ENCODE measurements at places on chromosomes 13 and 19.

GRCh38 chr19:18931316-18932162 is 9.5 kb downstream of the HOMER3 start:
- DNase-seq = no peak

GRCh38 chr19:14916848-14917247 is 24.4 kb upstream of the OR7C2 start:
- no peak for DNase-seq

- DNase-seq = no peak
Observed at GRCh38 chr19:54393381-54393780, 21.9 kb upstream of the TTYH1 start.

- DNase-seq = no peak
Observed at GRCh38 chr13:23685416-23685815, 115.2 kb downstream of the TNFRSF19 start.

- DNase-seq = no peak
Observed at GRCh38 chr13:34411177-34411576, 530.9 kb upstream of the NBEA start.

- DNase-seq = no peak
Observed at GRCh38 chr13:77300176-77301037, 26.5 kb downstream of the MYCBP2 start.

DNA sequence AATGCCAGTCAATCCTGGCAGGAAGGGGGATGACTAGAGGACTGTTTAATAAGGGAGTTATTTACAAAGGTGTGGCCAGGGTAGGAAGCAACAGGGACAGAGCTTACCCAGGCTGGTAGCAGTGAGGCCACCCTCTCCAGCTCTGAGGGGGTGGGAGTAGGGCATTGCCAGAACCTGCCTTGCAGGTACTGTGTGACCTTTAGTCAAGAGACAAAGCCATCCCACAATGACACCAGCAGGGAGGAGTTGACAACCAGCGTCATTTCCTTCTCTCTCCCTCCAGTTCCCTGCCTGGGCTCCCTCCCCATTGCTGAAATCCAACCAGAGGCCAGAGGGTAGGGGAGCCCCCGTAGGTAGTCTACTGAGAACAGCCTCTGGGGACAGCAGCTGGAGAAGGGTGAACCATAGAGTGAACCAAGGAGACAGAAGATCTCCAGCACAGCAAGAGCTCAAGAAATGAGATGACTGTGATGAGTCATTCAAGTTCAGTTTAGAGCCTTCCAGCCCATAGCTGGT is 33.3 kb upstream of the SPATA13 start:
- no peak for DNase-seq

DNA sequence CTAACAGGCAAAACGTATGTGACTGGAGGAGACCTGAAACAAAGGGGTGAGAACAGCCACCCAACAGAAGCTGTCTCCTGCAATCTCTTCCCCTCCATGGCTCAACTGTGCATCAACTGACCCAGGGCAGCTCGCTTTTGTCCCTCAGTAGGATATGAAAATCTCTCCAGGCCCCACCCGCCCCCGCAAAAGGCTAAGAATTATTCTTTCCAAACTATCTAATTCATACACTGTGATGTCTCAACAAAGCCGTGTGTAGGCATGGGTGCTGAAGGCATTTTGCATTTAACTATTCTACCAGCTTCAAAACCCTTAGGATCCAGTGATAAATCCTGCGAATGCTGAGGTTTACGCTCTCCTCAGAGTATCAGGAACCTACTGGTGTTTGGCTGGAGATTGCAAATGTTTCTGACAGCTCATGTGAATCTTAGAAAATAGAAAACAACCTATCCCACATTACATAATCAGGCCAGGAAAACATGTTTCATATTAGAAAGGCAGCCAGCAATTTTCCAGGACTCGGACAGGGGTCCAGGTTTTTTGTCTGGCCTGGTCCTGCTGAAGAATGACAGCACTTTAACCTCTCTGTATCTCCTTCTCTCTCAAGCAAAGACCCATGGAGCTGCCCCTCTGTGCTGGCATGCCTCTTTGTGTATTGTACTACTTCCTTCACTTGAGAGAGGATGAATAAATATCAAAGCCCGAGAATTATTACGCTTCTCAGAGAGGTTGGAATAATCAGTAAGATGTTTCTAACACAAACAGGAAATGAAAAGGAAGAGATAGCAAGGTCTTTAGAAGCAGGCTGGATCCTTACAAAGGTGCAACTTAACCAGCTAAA is 17.3 kb downstream of the DHRS12 start:
- no peak for DNase-seq

GRCh38 chr13:79866436-79866835 is 385.5 kb downstream of the NDFIP2 start:
- no peak for DNase-seq

- DNase-seq = no peak
Observed at GRCh38 chr13:18996221-18996620, 185.4 kb downstream of the TUBA3C start.

GRCh38 chr13:34419755-34420154 is 522.3 kb upstream of the NBEA start:
- DNase-seq = no peak

DNA sequence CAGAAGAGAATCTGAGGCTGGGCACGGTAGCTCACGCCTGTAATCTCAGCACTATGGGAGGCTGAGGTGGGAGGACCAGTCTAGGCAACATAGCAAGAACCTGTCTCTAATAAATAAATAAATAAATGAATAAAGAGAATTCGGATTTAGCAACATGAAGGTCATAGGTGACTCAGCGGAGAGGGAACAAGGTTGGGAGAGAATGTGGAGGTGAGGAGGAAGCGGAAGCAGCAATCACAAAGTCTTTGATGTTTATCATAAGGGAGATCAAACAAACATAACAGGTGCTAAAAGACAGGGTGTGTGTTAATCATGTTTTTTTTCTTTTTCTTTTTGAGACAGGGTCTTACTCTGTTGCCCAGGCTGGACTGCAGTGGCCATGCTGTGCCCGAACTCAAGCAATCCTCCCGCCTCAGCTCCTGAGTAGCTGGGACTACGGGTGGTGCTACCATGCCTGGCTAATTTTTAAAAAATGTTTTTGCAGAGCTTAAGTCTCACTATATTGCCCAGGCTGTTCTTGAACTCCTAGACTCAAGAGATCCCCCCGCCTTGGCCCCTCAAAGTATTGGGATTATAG is 16.3 kb downstream of the PBX4 start:
- DNase-seq = no peak

DNA sequence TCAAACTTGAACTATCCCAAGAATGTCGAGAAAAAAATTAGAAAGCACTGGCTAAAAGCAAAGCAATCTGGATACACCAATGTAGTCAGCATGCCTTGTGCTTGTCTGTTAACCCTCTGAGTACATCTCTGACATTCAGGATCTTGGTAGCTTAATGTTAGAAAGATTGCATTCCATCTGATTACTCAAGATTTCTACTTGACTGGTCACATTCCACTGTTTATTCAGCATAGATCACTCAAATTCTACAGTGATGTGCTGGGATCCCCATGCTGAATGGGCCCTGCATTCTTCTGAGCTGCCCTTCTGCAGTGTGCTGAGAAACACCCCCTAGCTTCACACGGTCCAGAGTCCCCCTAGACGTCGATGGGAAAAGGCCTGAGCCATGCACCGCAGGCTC is 295.4 kb upstream of the MAB21L1 start:
- no peak for DNase-seq

GRCh38 chr13:75319254-75319653 is 162.7 kb downstream of the TBC1D4 start:
- DNase-seq = no peak

DNA sequence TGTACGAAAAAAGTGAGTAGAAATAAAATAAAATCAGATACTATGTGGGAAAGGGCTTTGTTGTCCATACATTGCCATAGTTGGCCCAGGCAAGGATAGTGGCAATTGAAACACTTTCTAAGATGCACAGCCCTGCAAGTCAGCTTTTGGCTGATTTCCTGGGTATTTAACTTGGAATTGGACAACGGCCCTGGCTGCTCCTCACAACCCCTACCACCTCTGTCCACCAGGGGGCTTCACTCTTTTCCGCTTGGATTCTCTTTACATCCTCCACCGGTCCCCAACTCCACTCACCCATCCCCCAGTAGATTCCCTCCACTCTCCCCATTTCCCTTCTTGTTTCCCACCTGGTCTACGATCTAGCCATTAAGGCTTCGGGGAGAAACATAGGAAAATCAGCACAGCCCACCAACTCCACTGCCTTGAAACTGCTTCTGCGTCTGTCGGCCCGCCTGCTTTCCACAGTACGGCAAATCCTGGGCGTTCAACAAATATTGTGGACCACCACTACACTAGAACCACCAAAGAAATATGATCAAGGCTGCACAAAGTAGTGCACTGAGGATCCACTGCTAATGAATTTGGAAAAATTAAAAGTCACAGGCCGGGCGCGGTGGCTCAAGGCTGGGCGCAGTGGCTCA is 48.6 kb upstream of the GTF3A start:
- peak; percentile 28 for DNase-seq

DNA sequence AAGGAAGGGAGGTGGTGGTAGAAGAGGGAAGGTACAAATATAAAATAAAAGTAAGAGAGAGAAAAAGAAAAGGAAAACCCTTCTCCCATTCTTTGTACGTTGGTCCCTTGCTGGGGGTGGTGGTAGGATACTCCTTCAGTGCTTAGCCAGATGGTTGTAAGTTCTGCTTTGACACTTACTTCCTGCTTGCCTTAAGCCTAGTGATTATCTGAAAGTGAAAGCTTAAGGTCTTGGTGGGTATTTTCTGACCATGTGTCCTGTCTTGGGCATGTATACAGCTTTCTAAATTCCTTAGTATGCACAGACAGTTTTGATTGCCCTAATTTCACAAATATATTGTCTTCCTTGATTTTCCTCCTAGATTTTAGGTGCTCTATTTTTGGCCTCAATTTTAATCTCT is 314.8 kb downstream of the PCDH17 start:
- no peak for DNase-seq

GRCh38 chr19:2923510-2923909 is 21.3 kb downstream of the ZNF77 start:
- DNase-seq = no peak

- no peak for DNase-seq
Observed at GRCh38 chr19:812747-813218, 9.0 kb downstream of the PLPPR3 start.

DNA sequence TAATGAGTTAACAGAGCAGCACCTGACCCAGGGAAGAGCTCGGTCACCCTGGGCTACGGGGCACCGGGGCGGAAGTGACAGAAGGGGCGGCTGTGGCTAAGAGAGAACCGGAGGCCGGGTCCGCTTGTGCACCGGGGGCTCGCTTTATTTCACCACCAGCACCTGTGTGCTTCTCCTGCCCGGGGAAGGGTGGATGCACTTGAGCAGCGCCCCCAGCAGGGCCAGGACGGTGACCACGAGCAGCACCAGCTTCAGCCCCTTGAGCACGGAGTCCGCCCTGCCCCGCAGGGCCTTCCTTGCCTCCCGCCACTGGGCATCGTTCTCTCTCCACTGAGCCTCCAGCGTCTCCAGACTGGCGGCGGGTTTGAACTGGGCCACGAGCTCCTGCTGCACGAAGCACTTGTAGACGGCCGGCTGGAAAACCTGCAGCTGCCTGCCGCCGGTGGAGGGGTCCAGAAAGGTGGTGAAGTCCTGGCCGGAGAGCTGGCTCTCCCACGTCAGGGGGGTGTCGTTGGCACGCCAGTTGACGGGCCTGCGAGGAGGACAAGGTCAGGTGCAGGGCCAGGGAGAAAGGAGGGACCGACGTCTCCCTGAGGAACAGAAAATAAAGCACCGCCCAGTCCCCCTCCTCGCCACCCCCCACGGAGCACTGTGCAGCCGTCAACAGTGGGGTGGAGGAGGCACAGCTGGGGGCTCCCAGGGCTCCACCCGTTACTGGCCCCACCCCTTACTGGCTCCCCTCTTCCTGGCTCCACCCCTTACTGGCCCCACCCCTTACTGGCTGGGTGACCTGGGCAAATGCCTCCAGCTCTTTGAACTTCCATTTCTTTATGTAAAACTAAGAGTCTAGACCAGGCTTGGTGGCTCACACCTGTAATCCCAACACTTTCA is 3.6 kb downstream of the FAM187B start:
- DNase-seq = no peak

- DNase-seq = no peak
Observed at GRCh38 chr13:100349594-100349993, 239.0 kb downstream of the GGACT start.

- DNase-seq = no peak
Observed at GRCh38 chr13:43884222-43884621, 4.5 kb downstream of the LACC1 start.

DNA sequence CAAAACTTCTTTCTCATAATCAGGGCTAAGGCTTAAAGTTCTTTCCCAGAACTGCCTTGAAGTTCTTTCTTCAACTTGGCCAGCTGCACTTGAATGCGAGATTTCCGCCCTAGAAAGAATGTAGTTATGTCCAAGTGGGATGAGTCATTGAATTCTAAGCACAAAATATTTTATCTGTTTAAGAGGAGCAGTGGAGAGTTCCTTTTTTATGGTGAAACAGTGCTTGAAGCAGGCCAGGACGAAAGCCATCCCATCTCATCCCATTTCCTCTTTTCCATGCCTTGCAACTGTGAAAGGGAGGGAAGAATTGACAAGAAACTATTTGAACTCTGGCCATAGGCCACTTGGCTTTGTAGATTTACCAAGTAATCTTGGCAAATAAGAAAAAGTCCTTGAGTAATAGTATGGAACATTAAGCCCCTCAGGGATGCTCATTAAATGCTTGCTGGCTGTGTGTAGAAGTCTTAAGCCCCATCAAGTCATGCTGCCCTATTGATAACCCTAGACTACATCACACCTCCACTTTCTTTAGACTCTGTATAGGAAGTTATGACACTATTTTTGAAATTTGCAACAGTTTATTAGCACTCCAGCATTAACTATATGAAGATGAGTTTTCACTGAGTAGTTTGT is 174.5 kb downstream of the KCTD12 start:
- DNase-seq = no peak

GRCh38 chr13:114296902-114297301 is 15.5 kb downstream of the UPF3A start:
- no peak for DNase-seq

GRCh38 chr19:48123907-48124651 is 13.5 kb upstream of the PLA2G4C start:
- DNase-seq = no peak

- DNase-seq = no peak
Observed at GRCh38 chr13:53301449-53301848, 272.8 kb downstream of the OLFM4 start.

GRCh38 chr13:110392510-110393240 is 85.6 kb downstream of the COL4A2 start:
- no peak for DNase-seq

GRCh38 chr19:44767295-44768180 is 10.2 kb upstream of the CBLC start:
- DNase-seq = no peak

- no peak for DNase-seq
Observed at GRCh38 chr13:95793018-95793555, 116.1 kb downstream of the DNAJC3 start.

- DNase-seq = no peak
Observed at GRCh38 chr19:36099166-36099785, 11.7 kb upstream of the OVOL3 start.

Measured in activated gamma-delta T cell treated with anti-CD3 and anti-CD28 coated beads, Interleukin-2, amount 50 U/mL, for 16 hours (primary cell).